ENCODE measurements at places on chromosomes 2 and 18.

DNA sequence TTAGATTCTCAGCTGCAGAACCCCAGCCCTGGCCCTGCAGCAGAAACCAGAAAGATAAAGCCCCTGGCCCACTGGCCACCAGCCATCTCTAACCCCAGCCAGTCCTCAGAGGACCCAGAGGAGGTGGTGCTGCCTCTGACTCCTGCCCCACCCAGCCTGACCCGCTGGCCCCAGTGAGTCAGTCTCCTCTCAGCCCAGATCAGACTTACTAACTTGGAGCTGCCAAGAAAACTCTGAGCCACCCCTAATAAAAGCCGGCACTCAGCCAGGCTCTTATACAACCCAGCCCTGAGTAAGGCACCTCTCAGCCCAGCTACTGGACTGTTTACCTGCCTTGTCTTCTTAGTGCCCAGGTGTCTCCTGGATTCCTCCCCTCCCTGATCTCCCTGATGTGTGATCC is 2.0 kb downstream of the SLC14A2 start:
- no peak for DNase-seq

GRCh38 chr2:109703077-109703476 is 88.9 kb downstream of the SOWAHC start:
- DNase-seq: no peak

DNA sequence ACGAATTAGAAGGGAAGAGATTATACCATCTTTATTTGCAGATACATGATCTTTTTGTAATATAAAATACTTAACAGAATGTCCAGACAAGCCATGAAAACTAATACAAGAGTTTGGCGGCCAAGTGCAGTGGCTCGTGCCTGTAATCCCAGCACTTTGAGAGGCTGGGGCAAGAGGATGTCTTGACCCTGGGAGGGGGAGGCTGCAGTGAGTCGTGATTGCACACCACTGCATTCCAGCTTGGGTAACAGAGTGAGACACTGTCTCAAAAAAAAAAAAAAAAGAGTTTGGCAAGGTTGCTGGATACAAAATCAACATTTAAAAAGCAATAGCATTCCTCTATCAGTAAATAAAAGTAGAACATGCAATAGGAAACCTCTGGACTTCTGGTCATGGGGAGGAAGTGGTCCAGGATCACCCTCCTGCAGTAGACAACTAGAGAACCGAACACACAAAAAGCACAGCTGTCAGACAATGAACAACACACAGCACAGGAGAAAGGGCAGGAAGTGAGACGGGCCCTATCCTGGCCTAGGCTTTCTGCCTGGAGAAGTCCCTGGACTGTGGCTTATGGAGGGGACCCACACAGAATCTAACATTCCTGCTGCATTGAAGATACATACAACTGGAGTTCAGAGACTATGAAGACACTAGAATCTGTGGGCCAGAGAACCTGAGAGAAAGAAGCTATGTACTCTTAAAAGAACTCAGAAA is 118.9 kb upstream of the ARL4C start:
- DNase-seq: no peak

GRCh38 chr2:75074228-75074627 is 115.8 kb downstream of the POLE4 start:
- DNase-seq: no peak

GRCh38 chr2:31888550-31888949 is 122.3 kb downstream of the MEMO1 start:
- no peak for DNase-seq

GRCh38 chr2:209145941-209146681 is 277.7 kb upstream of the MAP2 start:
- DNase-seq: no peak

DNA sequence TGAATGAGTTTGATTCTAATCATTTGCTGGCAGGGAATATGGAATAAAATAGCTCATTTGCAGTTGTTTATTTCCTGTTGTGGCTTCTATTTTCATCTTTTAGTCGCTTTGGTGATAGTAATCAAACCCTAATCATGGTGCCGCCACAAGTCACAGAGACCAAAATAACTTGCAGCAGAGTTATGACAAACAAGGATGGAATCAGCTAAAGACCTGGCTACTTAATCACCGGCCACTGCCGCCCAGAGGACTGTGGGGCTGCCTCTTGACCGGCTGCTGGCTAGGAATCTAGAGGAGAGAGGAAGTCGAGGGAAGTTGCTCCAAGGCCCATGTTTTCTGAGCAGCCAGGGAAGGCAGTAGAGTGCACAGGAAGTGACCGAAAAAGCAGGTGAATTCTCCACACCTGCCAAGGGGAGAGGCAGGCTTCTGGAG is 5.1 kb upstream of the SMAD7 start:
- DNase-seq: no peak

- DNase-seq: no peak
These were observed 511.7 kb upstream of the CNTNAP5 start for GRCh38 chr2:123513351-123513750.

DNA sequence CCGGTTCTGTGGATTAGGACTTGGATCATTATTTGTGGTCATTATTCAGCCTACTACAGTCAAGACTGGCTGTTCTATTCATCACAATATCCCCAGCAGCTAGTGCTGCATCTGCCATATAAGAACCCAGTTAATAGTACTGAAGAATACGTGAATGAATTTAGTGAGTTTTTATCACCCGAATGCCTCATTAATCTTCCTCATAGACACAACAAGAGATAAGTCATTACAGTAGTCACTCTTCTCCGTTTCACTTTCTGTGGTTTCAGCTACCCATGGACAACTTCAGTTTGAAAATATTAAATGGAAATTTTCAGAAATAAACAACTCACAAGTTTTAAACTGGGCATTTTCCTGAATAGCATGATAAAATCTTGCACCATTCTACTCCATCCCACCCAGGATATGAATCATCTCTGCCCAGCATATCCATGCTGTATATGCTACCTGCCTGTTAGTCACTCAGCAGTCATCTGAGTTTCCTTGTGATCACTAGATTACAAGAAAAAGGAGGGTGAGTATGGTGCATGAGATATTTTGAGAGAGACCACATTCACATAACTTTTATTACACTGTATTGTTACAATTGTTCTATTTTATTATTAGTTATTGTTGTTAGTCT is 363.7 kb upstream of the CHAC2 start:
- no peak for DNase-seq

DNA sequence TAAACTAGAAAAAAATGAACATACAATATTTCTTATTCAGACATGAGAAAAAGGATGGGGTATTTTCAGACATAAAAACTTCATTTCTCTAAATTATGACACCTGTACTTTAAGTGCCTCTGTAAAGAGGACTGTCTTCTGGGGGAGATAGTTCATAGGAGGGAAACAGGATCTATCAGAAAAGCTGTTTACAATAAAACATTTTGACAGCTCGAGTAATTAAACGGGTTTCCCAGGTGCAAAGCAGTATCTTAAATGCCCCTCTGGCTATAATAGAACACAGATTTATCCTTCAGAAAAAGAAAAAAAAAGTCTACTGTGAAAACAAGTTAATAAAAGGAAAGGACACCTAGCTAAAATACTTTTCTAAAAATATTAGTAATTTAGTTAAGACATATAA is 311.4 kb upstream of the UBE2E3 start:
- DNase-seq: no peak

GRCh38 chr2:158546412-158547144 is 89.8 kb downstream of the PKP4 start:
- no peak for DNase-seq

GRCh38 chr2:210884227-210884626 is 327.8 kb downstream of the CPS1 start:
- no peak for DNase-seq

DNA sequence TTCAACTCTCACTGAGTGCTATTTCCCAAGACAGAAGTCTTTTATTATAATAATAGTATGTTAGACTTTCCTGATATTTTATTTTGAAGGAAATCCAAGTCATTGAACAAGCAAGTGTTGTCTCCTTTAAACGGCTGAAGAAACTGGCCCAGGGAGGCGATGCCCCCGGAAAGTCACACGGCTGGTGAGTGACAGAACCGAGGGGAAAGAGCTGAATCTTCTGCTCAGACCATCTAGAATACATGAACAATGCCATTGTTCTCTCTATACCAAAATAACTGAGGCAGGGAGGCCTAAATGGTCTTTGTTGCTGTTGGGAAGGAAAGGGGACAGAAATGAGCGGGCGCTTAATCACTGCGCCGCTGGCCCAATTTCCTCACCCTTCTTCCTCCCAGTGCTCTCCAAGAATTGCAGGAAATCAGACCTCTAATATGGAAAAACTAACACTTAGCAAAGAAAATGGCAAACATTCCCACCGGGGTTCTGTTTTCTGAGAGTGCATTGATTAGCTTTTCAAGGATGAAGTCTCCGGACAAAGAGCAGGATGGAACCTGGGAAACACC is 101.5 kb downstream of the KLF7 start:
- DNase-seq: no peak

- DNase-seq: no peak
These were observed 148.2 kb downstream of the GLI2 start for GRCh38 chr2:120883607-120884440.

DNA sequence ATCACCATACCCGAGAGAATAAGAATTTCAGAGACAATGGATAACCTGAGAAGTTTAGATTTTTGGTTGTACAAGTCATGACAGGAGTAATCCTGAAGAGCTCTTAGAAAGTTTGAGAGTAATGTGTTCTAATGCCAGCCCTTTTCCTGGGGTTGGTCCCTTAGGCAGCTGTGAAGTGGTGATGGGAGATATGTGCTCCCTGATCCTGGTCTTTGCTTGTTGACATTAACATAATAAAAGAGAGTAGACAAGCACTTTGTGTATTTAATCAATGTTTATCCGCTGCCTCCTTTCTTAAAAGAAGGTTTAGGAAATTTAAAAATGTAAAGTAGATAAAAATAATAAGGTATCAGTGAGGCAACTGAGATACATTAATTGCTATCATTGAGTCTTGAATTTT is 13.8 kb upstream of the DSC3 start:
- DNase-seq: no peak

- no peak for DNase-seq
These were observed 109.5 kb downstream of the CDC42EP3 start for GRCh38 chr2:37561615-37562569.

DNA sequence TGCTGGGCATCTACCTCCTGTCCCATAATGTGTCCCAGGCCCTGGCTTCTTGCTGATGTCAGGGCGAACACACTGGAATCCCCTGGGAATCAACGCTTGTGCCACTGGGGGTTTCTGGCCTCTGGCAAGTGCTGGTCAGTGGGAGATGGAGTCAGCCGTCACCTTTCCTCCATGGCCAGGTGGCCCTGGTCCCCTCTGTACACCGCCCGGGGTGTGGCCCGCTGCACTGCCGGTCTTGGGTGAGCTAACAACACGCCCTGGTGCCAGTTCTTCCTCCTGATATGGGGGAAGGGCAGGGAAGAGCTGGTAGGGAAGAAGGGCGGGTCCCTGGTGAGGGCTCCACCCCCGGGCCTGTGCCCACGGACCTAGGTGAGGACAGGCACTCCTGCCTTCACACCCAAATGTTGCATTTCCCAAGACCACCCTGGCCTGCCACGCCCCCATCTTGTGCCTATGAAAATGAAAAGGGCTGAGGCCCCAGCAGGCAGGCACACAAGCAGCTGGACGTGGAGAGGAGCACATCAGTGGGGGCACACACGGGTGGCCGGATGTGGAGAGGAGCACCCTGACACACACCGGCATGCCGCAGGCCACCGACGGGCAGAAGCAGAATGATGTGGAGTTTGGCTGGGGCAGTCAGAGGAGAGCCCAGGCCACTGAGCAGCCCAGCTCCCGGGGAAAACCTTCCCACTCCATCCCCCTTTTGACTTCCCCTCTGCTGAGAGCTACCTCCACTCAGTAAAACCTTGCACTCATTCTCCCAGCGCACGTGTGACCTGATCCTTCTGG is 140.5 kb downstream of the ASB1 start:
- no peak for DNase-seq

DNA sequence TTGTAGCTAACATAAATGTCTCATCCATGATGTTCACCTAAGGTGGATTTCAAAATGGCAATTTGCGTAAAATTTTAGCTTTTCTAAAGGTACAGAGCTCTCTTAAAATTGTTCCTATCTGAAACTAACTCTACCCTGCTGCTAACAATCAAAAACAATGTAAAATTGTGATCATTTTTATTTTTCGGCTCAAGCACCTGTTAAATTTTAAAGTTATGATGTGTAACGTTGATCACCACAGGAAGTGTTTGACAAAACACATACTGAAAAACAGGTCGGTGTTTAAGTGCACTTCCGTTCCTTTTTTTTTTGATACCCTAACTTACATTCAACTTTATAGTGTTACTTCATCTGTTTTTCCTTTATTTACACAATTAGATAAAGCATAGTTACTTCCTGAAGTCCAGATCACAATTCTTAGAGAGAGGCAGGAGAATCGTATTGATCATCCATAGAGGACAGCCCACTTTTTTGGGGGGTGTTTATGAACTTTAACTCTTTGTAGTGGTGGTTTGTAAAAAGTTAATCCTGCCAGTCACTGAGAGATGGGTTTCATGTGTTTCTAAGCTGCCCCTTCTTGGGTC is 6.0 kb upstream of the NCK2 start:
- DNase-seq: no peak

- DNase-seq: no peak
These were observed 57.5 kb upstream of the SLC14A2 start for GRCh38 chr18:45557779-45558178.

DNA sequence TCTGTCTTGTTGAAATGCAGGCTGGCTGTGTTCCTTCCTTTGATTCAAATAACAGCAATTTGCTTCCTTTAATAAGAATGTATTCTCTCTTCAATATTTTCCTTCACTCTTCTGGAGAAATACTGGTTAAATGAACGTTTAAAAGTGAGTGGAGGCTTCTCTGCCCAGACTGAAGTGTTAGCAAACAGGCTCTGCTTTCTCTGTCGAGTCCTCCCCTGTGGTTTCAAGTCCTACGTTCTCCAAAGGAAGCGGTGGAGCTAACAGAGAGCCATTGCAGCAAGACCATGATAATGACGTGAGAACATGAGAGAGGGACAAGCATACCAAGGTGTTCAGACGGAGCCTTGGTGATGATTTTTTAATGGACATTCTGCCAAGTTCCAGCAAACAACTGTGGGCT is 26.2 kb upstream of the PID1 start:
- DNase-seq: no peak

DNA sequence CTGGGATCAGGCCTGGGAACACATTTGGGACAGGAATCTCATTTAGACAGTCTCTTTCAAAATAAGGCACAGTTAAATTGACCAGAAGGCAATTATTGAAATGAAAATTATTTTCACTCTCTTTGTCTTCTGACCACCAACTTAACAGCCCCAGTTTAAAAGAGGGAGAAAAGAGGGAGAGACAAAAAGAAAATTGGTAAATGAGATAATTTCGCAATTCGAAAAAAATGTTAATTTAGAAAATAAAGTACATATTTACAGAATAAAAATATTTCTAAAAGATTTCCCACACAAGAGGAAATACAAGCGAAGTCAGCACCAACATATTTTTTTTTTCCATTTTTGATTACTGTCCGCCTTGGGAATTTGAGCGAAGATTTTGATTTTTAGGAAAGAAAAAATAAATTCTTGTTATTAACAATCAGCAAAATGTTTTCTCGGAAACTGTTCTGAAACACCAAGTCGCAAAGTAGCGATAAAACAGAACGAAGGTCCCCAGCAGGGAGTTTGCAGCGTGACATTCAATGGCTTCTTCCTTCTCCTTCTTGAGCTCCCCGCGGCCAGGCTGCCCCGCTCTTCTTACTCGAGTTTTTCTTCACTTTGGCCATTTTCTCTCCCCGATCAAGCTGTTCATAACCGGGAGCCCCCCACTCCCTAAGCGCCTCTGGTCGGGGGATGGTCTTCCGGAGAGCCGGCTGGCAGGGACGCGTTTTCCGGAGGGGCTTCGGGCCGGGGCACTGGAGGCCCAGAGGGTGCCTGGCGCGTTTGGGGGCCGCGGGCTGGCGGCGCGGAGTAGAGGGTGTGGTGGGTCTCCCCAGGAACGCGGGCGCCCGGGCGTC is 5.0 kb downstream of the SP9 start:
- no peak for DNase-seq

GRCh38 chr2:180730976-180731375 is 249.4 kb upstream of the UBE2E3 start:
- DNase-seq: no peak

Data from stimulated activated CD8-positive, alpha-beta memory T cell treated with anti-CD3 and anti-CD28 coated beads, Interleukin-2, amount 100 ng/mL, for 1 hour (primary cell).